SW 1271 (cell line): ENCODE measurements at places on chromosomes 4 and X.

- DNase-seq: no peak
Measured at GRCh38 chrX:138487866-138488265, 223.7 kb downstream of the FGF13 start.

GRCh38 chrX:117996918-117997480, 119.6 kb downstream of the KLHL13 start:
- DNase-seq: no peak

GRCh38 chr4:32661229-32661628, 1941.1 kb downstream of the PCDH7 start:
- DNase-seq: no peak

- no peak for DNase-seq
Measured at GRCh38 chr4:87506974-87507701, 22.0 kb downstream of the SPARCL1 start.

GRCh38 chrX:69318651-69319340, 153.5 kb upstream of the PJA1 start:
- no peak for DNase-seq

DNA sequence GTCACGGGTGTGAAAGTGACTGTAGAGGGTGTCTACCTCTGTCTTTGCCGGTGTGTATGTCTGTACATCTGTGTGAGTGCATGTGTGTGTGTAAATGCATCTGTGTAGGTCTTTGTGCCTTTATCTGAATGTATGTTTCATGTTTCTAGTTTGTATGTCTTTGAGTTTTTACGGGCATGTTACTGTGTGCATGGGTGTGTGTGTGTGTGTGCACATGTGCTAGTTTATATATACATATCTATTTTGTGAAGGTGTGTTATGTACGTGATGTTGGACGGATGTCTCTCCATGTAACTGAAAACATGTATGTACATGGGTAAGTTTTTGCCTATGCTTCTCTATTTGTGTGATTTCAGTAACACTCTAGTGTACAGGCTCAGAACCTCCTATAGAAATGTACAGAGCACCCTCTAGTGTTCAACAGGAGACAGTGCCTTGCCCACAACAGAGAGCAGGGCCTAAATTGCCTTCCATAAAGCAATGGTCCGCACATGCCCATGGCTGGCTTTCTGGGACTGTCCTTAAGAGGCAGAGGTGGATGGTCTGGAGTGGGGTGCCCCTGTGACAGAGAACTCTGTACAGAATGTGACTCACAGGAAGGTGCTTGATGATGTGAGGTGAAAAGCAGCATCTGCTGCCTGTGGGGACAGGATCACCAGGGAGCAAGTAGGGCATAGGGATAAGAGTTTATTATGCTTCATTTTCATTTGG, 343.5 kb downstream of the RAPGEF2 start:
- peak; percentile 12 for DNase-seq

DNA sequence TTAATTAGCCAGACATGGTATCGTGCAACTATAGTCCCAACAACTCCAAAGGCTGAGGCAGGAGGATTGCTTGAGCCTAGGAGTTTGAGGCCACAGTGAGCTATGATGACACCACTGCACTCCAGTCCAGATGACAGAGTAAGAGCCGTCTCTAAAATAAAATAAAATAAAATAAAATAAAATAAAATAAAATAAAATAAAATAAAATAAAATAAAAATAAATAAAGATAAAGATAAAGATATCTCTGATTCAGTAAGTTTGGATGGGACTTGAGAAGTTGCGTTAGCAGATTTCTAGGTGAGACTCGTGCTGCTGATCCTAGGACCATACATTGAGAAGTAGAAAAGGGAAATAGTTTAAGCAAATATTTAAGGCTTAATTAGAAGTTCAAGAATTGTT, 254.8 kb upstream of the FAM241A start:
- no peak for DNase-seq

DNA sequence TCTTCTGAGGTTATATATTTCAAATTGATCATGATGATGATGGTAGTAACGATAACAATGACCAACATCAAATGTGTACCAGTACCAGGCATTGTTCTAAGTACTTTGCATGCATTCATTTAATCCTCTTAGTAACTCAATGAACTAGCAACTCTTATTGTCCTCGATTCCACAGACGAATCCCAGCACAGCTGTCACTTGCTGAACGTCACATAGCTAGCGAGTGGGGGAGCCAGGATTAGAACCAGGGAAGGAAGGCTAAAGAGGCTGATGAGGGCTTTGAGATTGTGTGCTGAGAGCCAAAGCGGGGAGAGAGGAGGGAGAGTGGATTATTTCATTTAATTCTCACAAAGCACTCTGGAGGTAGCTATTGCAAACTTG, 103.6 kb downstream of the PHOX2B start:
- no peak for DNase-seq

DNA sequence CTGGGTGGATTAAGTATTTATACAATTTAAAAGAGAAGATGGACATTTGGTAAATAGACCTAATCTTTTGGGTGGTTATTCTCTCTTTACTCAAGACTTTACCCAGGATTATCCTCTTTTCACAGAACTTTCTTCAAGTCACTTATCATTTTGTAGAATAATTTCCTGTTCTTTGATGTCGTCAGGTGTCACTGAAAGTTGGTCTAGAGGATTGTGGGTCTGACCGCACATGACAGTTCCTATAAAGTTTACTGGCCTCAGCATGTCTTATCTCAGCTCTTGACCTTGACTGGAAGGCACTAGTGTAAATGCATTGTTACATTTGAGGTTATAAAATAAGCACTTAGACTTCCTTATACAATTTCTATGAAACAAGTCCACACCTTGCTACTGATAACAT, 139.9 kb upstream of the SLC4A4 start:
- DNase-seq: no peak

DNA sequence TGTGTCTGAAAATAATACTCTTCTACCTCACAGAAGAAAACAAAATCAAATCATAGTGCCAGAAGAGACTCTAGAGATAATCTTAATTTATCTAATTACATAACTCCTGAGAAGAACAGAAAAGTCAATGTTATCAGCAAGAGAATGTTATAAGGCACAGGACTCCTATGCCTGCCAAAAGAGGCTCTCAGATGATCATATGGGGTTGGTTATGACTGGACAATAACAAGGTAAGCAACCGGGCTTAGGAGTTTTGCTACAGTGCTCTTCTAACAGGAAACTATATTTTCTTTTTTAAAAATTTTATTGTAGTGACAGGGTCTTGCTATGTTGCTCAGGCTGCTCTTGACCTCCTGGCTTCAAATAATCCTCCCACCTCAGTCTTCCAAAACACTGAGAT, 3.5 kb upstream of the C4orf17 start:
- DNase-seq: no peak

DNA sequence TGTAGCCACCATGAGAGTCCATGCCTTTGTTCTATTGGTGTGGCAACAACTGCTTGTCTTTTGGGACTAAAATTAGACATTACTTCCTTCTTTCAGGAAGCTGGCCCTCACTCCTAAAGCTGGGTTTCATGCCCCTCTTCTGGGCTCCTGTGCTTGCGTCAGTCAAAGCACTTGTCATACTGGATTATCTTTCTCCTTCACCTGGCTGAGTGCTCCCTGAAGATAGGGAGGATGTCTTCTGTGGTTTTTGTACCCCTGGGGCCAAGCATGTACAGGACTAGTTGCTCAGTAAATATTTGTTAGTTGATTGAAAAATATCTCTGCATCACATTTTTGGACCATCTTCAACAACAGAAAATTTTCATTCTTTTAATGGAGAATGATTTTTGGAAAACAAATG, 26.1 kb upstream of the LONRF3 start:
- no peak for DNase-seq

- DNase-seq: peak; percentile 68
Measured at GRCh38 chr4:186676531-186677161, 47.0 kb downstream of the FAT1 start.

- DNase-seq: no peak
Measured at GRCh38 chr4:41512136-41512535, 25.8 kb upstream of the LIMCH1 start.

DNA sequence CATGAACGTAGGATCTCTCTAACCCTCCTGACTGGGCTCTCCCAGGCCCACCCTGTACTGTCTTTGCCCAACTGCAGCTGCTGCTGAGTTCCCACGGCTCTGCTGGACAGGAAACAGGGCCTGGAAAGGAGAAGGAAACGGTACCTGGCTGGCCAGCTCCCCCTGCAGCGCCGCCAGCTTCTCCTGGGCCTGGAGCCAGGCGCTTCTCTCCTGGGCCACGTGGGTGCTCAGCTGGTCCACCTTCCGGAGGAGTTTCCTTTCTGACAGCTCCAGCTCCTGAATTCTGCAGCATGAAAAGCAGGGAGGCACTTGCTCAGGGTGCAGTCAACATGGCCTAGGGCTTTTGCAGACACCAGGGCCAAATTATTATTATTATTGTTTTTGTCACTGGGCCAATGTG, 6.5 kb downstream of the C4orf50 start:
- DNase-seq: no peak

- no peak for DNase-seq
Measured at GRCh38 chr4:125739760-125740159, 425.0 kb downstream of the FAT4 start.

DNA sequence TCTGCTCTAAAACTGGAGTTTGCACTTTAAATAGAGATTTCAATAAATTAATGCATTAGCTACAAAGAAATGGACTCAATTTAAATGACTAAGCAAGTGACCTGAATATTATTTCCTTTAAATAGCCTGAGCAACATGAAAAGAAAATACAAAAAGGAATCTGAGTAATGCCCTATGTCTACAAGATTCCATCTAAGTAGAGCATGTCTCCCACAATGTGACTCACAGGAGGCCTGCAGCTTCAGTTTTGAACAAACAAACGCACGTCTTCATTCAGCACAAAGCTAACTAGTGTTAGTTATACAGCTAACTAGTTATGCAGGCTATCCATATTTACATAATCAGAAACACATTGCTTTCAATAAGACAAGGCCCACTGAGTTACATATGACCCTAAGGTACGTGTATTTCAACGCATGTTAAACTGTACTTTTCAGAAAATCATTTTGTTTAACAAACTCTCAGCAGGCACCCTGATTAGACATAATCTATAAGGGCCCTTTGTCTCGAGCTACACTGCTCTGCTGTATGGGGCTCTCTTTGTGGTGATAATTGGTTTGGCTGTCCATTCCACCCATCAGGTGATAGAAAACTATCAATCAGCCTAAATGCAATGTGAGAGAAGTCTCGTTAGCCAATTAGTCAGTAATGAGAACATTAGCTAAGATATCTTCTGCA, 116.5 kb downstream of the MAML3 start:
- no peak for DNase-seq

DNA sequence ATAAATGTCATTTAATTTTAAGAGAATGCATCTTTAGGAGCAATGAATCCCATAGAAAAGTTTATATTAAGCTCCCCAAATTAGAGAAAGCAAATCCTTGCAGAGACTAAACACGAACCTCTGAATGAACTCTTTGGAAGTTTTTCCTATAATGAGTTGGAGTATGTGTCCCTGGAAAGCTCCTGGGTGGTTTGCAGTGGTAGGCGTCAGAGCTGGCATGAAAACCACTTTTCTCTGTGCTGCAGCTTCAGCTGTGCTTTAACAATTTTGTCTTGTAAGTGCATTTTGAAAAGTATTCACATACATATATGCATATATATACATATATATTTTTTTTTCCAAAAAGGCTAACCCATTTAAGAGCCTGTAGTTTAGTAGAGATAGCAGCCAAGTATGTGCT, 148.7 kb upstream of the TBC1D9 start:
- DNase-seq: no peak

DNA sequence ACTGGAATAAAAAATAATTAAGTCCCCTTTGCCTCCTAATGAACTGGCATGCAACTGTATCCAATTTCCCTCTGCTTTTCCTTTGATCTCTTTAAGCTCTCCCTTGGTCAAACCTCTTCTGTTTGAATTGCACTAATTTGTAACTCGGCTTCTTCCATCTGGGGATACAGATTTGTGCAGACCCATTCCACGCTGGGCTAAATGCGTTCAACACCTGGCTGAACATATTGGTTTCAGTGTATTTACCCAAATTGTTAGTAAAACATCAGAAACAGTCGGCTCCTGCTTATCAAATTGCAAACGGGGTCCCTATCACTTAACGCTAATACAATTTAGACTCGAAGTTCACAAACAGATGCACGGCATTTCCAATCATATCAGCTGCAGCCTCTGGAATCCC, 124.9 kb upstream of the TAPT1 start:
- DNase-seq: no peak

- no peak for DNase-seq
Measured at GRCh38 chr4:168177546-168178149, 85.3 kb downstream of the ANXA10 start.

DNA sequence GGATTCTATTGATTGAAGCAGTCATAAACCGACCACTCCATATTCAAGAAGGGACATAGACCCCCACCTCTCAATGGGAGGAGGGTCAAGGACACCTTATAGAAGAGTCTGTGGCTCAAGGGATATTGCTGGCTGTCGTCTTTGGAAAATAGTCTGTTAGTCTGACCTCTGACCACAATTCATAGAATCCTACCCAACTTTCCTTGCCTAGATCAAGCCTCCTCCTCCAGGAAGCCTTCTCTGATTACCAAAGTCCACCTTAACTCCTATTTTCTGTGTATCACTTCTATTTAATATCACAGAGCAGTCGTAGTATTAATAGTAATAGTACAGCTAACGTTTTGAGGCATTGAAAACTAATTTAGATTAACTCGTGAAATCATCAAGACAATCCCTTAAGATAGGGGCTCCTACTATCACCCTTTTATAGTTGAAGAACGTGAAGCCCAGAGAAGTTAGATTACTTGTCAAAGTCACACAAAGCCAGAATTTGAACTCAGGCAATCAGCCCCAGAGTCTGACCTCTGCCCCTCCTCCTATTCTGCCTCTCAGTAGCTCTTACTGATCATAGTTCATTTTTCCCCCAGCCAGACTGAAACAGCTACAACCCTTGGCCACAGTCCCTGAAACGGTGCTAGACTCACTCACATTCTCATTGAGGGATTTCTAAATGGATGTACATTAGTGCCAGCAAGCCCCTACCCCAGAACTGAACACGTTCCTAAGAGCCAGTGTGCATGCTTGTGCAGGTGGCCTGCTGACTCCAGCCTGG, 636.6 kb downstream of the MID1IP1 start:
- no peak for DNase-seq

- no peak for DNase-seq
Measured at GRCh38 chrX:44733931-44734330, 109.9 kb upstream of the DUSP21 start.
